ENCODE measurements at places on chromosomes 7 and 10.

- DNase-seq = no peak
Measured at GRCh38 chr7:79227044-79227443, 226.4 kb downstream of the MAGI2 start.

DNA sequence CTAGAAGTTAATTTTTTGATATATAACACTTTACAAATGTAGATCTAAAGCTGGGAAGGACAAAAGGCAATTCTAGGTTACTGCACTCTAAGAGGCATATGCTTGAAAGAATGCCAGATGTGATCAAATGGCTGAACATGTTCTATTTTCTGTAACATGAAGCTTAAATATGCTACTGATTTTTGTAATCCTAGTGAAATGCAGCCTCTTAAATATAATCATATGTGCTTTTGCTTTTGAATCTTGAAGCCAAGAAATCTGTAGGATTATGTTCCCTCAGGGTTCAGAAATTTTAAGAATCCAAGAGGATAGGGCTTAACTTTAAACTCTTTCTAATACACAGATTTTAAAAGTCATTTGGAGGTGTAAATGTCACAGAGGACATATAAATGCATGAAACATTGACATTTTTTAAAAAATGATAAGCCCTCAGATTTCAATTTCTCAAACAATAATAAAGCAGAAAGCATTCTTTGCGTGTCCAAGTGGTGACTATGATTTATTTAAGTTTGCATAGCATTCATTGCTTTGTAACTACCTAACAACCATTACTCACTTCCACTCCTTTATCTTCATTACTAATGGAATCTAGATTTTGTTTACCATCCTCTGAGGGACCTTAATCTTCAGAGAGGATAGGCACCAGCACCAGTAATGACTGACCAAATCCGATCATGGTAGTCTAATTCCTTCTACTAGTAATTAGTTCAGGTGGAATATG is 170.4 kb downstream of the MAGI2 start:
- no peak for DNase-seq

- no peak for DNase-seq
Measured at GRCh38 chr7:10120936-10121335, 852.7 kb upstream of the PHF14 start.

DNA sequence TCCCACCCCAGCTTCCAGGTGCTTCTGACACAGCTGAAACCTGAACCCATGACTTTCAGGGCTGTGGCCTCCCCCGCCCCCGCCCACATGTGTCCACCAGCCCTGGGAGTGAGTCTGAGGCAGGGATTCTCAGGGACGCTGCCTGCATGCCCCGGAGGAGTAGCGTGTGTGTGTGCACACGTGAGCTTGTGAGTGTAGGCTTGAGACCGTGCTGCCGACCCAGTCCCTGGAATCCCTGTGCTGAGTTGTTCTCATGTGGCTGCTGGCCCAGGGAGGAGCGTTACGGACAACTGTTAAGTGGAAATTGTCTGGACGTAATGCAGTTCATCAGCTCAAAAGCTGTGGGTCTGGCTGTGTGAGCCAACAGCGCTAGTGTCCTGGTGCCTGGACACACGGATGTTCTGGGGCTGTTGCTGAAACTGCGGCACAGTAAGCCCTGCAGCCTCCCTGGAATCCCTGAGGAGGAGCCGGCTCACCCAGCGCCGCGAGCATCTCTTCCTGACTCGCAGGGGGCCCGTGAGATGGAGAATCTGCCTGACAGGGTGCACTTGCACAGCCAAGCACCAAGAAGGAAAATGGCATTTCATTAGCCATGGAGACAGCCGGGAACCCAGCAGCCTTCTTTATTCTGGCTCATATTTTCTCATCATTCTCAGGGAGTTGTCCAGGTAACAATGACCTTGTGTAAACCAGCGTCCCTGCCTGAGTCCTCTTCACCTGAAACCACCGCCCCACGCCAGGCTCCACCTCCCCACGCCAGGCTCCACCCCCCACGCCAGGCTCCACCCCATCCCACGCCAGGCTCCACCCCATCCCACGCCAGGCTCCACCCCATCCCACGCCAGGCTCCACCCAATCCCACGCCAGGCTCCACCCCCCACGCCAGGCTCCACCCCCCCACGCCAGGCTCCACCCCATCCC is 603.9 kb downstream of the PTPRN2 start:
- DNase-seq = no peak

- DNase-seq = no peak
Measured at GRCh38 chr7:71491336-71491735, 359.4 kb downstream of the GALNT17 start.

- DNase-seq = no peak
Measured at GRCh38 chr7:89503281-89503680, 651.0 kb upstream of the STEAP1 start.

- no peak for DNase-seq
Measured at GRCh38 chr10:683448-684071, 5.9 kb downstream of the DIP2C start.

GRCh38 chr7:116399819-116400218 is 99.7 kb upstream of the CAV2 start:
- DNase-seq = no peak

DNA sequence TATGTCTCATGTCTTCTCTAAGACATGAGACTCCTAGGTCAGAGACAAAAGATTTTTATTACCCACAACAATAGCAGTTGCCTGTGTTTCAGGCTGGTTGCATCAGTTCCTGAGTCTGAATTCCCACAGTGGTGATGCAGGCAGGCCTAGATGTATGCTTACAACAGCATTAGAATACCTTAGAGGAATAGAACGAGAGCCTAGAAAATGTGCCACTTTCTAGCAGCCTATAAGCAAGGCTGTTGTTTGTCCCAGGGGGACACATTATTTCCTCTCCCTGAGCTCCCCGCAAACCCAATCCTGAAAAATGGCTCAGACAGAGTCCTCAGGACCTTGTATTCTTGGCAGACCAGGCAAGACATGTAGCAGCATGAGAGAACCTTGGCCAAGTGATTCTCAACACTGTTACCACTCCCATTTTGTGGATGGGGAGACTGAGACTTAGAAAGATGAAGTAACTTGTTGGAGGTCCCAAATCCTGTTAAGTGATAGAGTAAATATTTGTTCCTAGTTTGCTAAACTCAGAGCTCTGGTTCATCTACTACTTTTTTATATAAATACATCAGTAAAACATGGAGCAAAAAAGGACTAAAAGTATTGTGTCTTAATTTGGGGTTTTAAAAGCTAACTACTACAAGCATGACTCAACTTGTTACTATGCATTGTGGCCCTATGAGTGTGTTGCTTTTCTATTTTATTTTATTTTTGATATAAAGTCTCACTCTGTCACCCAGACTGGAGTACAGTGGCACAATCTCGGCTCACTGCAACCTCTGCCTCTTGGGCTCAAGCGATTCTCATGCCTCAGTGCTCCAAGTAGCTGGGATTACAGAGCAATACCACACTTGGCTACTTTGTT is 14.2 kb downstream of the VTI1A start:
- no peak for DNase-seq

All from progenitor cell of endocrine pancreas (in vitro differentiated cells).